Endothelial cell of umbilical vein (primary cell): ENCODE measurements at places on chromosomes 3 and 15. TPM values are rescaled to one million over a fixed set of nuclear protein-coding genes. Genes with fewer than 3 reads are reported as not detected.
A peak's percentile ranks its signal among the peaks of the same experiment; 100 is the strongest.

CMTM7 gene
- 88.5 and 102 TPM in 2 replicates for polyA plus RNA-seq

SI gene
- not detected in 2 replicates for polyA plus RNA-seq

IGDCC3 gene
- 0.03 TPM in 1 of 2 replicates, not detected in the other for polyA plus RNA-seq

KBTBD13 gene
- polyA plus RNA-seq, result not detected in 2 replicates

CILP gene
- polyA plus RNA-seq, result 0.01 and 0.02 TPM in 2 replicates

FANCD2OS gene
- polyA plus RNA-seq, result not detected in 2 replicates

LDHAL6B gene
- not detected in 2 replicates for polyA plus RNA-seq

ADGRG7 gene
- not detected in 2 replicates for polyA plus RNA-seq

DNA sequence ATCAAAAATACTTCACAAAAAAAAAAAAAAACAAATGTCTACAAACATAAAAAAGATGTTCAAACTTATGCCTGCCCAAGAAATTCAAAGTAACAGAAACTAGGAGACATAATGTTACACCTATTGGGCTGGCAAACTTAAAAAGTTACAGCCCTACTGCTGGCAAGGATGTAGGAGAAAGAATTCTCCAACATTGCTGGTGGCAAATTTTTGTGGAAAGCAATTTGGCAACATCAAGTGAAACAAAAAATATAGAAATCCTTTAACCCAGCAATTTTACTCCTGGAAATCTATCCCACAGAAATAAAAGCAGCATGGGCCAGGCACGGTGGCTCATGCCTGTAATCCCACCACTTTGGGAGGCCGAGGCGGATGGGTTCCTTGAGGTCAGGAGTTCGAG lies 73.2 kb downstream of the STAG1 start:
- DNase-seq, result no peak

- DNase-seq, result peak; percentile 78
Observed at GRCh38 chr3:135895106-135895733, 70.3 kb upstream of the PPP2R3A start.

DNA sequence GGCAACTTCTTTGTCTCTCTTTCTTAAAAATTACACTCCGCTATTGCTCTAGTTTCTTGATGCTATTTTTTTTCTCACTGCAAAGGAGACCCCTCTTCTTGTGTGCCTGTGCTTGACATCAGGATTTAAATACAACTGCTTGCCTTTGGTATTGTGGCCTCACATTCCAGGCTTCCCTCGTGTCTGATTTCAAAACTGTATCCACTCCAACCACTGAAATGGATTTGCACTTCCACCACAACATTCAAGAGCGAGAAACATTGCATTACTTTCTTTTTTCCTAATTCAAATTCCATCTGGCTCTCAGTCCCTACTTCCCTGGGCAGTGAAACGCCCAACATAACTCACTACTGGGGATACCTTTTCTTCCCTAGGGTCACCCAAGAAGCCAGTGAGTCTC lies 50.4 kb upstream of the PXYLP1 start:
- no peak for DNase-seq

DNA sequence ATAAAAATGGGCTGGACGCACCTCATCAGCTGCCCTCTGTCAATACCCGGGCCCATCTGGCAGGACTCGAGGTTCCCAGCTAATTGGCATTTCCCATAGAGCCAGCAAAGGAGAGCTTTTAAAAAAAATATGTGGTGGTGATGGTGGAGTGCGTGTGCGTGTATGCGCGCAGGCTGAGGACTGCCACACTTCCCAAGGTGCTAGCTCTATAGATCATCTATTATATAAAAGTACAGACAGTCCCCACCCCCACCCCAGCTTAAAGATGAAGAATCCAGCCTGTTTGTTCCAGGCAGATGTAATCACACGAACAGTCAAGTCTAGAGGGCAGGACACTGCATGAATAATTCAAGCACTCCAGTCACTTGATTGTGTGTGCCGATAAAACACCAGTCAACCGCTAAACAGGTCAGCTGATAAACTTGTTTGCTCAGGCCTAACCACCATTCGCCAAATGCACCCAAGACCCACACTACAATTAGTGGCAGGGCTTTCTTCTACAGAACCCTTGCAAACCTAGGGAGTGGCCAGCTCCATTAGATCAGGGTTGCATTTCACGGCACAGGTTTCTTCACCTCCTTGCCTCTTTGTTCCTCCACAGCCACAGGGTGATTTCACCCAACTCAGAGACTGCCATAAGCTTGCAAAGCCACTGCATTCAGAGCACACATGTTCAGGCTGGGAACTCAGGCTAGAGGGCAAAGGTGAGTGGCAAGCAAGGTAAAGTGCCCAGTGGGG lies 5.8 kb downstream of the TLE3 start:
- peak; percentile 11 for DNase-seq

DNA sequence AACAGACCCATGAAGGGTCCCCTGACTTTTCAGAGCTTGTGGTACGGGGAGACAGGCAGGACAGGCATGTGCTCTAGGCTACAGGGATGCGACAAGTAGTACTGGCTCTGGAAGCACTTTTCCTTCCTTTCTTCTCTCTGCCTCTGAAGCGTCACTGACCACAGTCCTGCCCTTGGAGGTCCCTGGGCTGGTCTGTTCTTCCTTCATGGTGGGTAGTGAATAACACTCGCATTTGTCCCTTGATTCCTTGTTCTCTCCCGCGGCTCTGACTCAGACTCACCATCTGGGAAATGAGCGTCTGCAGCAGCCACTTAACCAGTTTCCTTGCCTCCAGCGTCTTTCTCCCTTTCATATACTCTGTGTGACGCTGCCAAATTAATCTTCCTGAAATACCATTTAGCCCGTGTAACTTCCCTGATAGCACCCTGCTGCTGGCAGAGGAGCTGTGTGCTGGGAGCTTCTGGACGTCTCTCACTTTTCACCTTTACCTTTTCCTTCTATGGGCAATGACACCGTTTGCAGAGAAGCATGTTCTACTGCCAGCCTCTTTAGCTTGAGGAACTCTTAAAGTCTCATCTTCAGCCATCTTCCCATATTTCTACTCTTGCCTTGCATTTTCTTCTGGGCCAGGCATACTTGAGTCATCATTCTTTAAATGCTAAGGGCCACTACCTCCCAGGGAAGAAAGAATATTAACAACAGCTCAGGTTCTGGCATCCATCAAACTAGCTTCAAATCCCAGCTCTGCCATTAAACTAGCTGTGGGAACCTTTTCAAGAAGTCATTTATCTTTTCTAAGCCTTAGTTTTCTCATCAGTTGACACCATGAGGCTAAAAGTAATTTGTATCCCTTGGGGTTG lies 33.6 kb downstream of the TMEM45A start:
- no peak for DNase-seq

DNA sequence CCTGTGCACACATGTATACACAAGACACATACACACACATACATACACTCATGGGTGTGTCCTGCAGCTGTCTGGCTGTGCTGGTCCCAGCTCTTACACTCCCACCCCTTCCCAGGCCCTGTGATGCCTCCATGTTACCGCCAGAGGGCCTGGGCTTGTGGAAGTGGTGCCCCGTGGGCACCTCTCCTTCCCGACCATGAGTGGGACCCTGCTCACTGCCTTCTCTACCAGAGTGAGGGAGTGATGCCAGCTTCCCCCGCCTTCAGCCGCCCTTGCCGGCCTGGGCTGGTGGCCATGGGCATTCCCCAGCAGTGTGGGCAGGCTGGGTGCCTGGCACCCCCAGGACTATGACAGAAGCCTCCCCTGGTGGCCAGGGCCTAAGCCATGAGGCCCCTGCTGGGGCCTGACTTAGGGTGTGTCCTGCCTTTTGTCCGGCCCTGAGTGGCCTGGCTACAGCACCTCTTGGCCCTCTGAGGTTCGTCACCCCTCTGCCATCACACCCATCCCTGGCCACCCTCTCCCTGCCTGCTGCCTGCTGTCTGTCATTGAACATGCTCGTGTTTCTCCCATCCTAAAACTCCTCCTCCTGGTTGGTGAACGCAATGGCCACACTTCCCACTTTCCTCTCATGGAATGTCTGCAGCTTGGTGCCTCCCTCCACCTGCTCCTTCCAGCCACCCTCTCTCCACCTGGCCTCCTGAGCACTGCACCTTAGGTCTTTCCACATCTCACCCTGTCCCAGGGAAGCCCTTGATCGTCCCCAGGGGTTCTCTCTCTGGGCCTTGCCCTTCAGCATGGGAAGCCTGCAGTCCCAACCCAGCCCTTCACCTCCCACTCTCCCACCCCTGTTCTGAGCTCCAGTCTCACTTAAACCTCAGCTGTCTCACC lies 14.6 kb downstream of the HDAC11 start:
- no peak for DNase-seq

DNA sequence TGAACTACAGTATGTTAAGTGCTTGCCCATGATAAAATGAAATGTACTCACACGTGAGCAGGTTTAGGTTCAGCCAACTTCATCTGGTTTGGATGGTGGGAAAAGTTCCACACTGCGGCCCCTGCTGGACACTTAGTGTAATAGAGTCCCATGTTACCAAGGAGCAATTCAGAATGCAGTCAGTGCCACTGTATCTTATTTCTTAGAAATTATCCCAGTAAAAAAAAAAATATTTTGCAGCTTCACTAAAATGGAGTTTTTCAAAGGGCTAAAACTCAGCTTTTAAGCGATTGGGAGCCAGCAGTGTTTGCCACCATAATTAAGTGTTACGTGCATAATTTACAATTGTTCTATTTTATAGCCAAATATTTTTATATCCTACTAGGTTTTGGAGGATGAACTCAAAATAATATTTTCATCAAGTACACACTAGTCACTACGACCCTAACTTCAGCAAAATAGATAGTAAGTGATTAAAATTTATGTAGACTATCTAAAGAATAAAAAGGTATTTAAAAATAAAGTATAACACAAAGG lies 371.7 kb upstream of the GBE1 start:
- DNase-seq, result peak; percentile 71

GRCh38 chr15:46251903-46252302 lies 617.1 kb downstream of the SQOR start:
- no peak for DNase-seq

- DNase-seq, result no peak
Observed at GRCh38 chr15:74497584-74497983, 36.6 kb upstream of the UBL7 start.

- no peak for DNase-seq
Observed at GRCh38 chr3:171234298-171235010, 207.9 kb upstream of the SLC2A2 start.

GRCh38 chr3:115960799-115961198 lies 337.5 kb downstream of the GAP43 start:
- no peak for DNase-seq

- DNase-seq, result no peak
Observed at GRCh38 chr3:149506965-149507364, 32.5 kb downstream of the TM4SF4 start.

DNA sequence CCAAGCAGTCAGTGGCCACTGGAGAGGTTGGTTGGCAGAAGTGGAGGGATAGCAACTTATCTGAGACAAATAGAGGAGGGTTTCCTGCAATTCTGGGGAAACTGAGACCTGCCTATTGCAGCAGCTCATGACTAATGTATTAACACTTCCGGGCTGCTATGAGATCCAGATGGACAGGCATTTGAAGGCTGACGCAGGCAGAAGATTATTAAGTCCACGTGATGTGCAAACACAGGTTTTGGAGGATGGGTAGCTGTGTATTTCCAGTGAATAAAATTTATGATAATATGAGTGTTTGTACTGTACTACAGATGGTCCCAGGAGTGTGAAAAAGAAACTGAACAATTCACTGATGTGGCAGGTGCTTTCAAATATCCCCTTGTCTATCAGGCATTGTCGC lies 28.5 kb upstream of the CFAP161 start:
- no peak for DNase-seq

DNA sequence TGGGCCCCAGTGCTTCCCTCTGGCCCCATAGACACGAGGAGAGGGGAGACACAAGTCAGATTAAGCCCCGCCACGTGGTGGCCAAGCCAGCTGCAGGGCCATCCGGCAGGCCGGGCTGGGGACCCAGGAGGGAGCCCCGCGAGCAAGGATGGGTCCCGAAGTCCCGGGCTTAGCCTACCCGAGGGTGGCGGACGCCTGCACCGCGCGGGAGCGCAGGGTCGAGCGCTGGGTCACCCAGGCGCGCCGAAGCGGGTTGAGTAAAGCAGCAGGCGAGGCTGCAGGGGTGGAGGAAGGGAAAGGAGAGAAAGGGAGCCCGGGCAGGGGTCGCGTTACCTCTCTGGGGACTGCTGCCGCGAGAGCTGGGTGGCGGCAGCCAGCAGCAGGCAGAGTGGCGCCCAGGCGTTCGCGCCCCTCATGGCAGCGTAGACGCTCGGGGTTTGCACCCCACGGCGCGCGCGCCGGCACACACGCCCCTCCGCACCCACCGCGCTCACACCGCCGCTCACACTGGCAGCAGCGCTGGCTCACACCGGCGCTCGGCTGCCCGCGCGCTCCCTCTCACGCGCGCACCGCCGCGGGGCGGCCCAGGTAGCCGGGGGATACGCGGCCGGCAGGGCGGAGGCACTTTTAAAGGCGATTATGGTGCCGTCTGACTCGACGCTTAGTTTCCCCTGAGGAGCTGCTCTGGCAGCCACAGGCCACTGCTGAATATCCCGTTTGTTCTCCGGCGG lies at the start of gene PCOLCE2:
TSS of gene PCOLCE2 (minus strand) at position 603 of the 731 bp plus-strand sequence. CDS start at position 416, 187 bp downstream.
- DNase-seq, result peak; percentile 16

DNA sequence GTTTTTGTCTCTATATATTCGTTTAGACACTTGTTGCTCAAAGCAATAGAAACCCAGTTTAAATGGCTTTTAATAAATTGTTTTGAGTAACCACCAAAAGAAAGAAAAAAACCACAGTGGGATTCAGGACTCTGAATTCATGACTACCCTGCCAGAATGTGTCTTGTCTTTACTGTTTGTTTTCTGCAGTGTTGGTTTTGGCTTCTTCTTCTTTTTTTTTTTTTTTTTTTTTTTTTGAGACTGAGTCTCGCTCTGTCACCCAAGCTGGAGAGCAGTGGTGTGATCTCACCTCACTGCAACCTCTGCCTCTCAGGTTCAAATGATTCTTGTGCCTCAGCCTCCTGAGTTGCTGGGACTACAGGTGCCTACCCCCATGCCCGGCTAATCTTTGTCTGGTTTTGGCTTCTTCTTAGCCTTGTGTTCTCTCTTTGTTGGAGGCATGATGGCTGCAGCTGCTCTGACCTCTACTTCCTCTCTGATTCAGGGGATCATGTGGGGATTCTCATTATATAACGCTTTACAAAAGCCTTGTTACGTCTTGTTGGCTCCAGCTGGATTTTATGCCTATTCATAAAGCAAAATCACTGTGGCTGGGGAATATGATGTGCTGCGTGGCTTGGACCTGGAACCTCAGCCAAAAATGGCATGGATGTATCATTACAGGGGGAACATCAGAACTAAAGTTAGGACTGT lies 54.0 kb downstream of the PLS1 start:
- no peak for DNase-seq

DNA sequence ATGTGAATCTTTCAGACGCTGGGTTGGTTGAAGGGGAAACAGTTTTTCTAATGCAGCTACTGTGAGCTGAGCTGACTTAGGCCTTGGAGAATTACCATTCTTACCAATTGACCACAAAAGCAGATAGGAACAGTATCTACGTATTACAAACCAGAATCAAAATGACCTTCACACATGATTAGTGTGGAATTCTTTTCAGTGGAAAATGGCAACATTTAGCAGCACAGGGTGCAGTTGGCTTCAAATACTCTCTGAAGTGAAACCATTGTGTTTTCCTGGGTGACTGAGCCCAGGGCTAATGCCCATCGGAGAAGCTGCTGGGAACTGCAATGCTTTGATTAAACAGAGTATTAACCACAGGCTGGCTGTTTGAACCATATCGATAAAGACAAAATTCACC lies 40.2 kb upstream of the GOLGA8J start:
- DNase-seq, result no peak
